Activated gamma-delta T cell treated with anti-CD3 and anti-CD28 coated beads, Interleukin-2, amount 50 U/mL, for 16 hours (primary cell): ENCODE measurements at places on chromosomes 5 and 9.

DNA sequence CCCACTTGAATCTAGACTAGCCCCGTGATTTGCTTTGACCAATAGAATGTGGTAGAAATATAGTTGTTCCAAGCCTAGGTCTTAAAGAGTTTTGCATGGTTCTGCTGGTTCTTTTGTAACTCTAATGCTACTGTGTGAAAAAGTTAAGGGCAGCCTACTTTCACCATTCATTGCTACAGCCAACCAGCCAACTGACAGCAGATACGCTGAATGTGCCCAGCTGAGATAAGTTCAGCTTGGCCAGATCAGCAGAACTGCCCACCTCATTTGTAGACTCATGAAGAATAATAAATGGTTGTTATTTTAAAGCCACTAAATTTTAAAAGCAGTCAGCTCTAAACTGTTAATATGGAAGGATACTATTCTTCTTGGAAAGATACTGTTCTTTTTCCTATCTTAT lies 23.9 kb downstream of the NR3C1 start:
- no peak for DNase-seq

DNA sequence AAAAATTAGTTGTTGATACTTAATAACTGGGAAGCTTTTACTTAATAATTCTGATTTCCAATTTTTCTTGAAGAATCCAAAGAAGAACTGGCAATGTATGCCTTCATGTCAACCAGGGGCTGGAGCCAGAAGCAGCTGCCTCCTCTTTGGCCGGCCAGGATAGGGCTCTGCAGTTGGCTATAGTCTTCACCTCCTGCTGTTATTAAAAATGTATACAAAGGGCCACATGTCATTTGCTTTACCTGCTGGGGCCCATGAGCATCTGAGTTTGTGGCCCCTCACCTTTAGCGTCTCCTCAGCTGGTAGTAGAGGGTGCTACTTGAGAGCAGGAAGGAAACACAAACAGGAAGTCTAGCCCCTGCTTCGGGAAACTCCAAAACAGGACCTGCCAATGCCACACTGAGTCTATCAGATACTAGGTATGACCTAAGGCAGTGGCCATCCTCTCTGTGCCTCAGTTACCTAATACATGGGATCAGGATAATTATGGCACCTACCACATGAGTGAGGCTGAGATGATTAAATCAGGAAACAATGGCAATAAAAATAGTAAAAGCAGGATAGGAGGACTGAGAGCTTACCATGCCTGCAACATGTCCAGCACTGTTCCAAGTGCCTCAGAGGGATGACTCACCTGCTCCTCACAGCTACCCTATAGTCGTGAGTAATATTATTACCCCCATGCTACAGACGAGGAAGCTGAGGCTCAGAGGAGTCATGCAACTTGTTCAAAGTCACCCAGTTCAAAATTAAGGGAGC lies 21.3 kb downstream of the CCDC69 start:
- DNase-seq, result peak; percentile 28

DNA sequence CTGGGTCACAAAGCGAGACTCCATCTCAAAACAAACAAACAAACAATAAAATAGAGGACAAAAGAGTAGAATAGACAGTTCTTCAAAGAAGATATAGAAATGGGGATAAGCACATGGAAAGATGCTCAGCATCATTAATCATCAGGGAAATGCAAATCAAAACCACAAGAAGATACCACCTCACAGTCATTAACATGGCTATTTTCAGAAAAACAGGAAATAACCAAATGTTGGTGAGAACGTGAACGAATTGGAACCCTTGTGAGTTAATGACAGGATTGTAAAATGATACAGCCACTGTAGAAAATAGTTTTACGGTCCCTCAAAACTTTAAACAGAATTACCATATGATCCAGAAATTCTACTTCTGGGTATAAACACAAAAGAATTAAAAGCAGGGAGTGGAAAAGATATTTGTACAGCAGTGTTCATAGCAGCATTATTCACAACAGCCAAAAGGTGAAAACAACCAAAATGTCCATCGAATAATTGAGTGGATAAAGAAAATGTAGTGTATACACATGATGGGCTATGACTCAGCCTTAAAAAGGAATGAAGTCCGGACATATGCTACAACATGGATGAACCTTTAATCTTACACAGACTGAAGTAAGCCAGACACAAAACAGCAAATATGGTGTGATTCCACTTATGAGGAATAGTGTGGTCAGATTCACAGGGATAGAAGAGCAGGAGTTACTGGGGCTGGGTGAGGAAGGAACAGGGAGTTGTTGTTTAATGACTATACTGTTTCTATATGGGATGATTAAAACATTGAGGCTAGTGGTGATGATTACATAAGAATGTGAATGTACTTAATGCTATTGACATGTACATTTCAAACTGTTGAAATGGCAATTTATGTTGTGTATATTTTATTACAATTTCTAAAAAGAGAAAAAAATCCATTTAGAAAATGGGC lies 19.7 kb downstream of the OR2V2 start:
- no peak for DNase-seq

DNA sequence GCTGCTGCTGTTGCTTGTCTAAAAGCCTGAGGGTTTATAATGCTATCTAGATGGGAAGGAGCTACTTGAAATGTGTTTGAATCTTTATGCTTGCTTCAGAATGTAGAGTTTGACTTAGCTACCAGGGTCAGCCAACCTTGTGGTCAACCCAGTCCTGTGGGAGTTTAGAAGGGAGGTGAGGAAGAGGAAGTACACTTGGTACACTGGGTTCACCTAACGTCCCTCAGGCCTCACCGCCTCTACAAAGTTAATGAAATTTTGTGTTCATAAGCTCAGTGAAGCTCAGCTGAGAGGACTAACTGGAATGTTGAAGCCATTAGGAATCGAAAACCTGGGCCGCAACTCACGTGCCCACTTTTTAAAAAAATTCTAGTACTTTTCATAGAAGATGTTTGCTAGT lies 10.7 kb downstream of the IQGAP2 start:
- DNase-seq, result no peak

- no peak for DNase-seq
Measured at GRCh38 chr5:53556001-53556400, 4.4 kb upstream of the NDUFS4 start.
